T follicular helper cell (primary cell): ENCODE measurements at places on chromosomes 5 and 9.

DNA sequence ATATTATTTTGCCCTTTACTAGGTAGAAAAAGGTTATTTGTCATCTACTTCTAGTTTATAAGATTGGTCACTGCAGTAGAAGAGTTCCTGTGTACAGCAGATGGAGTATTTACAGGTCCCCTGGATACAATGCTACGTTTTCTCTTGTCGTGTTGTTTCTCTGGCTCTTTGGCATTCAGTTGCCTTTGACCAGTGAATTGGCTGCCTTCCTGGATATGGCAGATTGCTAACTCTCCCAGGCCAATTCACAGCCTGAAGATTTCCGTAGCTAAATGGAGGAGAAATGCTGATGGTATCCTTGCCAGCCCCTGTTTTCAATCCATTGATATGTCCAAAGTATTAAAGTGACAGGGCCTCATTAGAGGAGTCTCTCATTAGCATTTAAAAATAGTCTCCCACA lies 32.5 kb upstream of the GNAQ start:
- DNase-seq, result no peak

DNA sequence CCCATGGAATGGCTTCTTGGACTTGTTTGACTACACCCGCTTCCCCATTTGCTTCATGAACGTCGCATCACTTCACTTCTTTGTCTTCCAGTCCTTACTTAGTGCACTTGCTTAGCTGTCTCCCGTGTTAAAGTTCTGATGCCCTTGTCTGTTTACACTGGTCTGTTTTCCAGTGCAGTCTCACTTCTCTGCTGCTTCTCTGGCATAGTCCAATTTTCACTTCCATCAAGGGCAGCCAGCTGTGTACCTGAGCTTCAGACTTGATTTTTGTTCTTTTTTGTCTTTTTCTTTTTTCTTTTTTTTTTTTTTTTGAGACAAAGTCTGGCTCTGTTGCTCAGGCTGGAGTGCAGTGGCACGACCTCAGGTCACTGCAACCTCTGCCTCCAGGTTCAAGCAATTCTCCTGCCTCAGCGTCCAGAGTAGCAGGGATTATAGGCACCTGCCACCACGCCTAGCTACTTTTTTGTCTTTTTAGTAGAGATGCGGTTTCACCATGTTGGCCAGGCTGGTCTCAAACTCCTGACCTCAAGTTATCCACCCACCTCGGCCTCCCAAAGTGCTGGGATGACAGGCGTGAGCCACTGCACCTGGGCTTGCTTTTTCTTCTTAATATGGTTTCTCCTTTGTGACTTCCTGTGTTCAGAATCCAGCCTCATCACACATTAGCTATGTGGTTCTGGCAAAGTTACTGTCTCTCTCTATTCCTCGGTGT lies 75.4 kb downstream of the LRRC70 start:
- DNase-seq, result no peak

- no peak for DNase-seq
These were observed 34.2 kb upstream of the HSD17B4 start for GRCh38 chr5:119417891-119418605.

DNA sequence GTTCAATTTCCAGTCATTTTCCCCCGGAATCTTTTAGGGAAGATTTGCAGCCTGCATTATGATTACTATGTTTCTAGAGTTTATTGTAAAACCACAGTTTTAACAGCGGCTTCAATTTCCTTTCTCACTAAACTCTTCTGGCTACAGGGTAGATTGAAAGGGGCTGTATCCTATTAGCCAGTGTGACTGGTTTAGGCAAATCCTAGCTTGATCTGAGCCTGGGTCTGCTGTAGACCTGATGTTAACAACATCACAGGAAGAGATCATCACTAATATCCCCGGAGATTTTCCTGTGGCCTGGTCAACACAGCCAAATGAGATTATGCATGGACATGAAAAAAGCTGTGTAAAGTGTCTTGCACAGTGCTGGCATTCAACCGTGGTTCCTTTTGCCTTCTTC lies 33.4 kb downstream of the STOM start:
- no peak for DNase-seq

GRCh38 chr5:42995360-42995751 lies 44.8 kb downstream of the ANXA2R start:
- no peak for DNase-seq

DNA sequence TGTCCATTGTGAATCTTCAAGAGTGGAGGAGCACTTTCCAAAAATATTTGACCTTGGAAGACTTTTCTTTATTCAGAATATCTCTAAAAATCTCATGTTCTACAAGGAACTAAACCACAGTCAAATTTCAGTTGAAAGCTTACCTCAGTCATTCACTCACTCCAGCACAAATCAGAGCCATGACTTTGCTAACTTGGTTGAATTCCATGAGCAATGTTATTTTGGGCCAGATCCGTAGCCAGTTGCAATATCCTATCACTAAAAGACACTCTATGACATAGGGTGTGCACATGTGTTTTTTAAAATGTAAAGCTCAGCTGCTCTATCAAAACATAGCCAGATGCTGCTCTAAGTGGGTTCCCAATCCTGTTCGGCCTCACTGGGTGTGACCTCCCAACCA lies 156.1 kb upstream of the ANKRD55 start:
- DNase-seq, result no peak

DNA sequence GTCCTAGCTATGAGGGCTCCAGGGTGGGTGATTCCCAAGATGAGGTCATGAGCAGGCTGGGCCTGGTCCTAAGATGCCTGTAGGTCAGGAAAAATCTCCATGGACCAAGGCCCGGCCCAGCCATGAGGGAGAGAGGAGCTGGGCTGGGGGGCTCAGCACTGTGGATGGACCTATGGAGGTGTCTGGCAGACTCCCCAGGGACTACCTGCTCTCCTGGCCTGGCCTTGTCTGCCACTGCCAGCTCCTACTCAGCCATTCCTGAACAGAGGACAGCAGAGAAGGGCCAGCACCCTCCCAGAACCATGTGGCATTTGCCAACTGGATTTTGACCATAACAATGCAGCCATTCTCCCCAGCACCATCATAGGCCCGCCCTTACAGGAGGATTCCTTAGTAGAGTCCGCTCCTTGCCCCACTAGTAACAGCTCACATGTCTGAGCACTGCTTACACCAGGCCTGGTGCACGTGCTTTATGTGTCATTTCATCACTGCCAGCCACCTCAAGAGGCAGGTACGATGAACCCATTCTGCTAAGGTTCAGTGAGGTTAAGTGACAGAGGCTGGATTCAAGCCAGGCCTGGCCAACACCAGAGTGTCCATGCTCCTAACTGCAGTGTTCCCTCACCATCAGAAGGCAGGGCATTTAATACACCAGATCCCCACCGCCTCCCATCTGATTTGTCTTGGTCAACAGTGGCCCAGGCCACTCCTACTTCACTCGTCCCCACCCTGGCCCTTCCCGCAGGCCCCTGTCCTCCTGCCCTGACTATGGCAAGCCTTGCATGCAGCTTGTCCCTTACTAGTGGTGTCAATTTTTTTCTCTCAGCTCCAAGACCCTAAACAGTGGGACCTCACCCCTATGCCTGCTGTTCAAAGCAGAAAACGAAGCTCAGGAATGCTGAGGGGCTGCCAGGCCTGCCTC lies 669 bp downstream of the IL13 start:
- DNase-seq, result no peak

DNA sequence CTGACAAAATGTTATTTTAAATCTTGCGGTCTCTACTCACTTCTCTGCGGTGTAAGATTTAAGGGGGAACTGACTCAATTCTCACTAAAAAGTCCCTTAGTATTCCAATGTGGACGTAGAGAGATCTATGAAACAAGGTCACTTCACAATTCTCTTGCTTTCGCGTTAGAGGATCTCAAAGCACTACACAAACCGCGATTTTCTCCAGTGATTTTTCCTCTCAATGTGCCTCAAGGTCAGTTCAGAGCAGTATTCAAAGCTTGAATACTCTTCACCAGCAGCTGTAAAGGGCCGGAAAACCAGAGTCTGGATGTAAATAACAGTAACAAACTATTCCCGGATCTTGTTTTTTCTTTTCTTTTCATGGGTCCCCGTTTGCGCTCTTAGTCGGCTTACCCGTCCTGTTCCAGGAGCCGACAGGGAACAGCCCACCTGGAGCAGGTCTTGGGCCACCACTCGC lies 128.2 kb downstream of the TMEM161B start:
- no peak for DNase-seq

DNA sequence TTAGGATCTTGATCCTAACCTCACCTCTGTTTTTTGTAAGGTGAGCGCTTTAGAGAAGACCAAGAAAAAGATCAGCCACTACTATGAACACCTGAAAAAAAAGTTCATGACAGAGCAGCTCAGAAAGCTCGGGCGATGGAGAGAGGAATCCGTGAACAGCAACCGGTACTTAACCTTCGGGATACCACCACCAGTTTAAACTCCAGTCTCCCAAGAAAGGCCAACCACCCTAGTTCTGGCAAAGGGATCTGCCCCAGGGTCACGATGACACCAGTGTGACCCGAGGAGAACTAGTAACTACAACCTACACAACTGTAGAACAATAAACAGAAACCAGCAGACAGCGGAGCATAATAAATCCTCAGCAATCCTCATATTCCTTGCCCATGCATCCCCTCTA lies 8.5 kb downstream of the C5orf52 start:
- no peak for DNase-seq

GRCh38 chr5:44389823-44390143 lies 563 bp upstream of the FGF10 start:
- no peak for DNase-seq

DNA sequence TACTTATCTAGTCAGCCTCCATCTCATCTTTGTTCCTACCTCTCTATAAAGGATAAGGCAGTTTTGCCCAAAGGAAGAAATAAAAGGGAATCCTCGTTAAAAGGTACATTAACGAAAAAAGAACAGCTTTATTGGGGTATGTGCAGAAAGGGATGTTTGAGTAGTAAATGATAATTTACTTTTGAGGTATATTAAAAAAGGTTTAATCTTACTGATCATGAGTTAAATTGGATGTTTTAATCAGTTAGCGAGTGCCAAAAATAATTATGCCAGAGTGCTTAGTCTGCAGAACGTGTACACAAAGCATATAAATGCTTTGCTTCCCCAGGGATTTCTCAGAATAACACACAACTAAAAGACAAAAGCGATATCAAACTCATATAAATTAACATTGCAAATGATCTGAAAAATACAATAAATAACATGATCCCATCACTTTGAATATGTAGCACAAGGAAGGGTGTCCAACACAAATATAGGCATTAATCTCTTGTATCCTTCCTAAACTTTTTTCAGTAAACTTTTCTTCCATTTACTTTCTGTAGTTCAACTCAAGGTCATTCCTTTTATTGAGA lies 865.0 kb downstream of the NR2F1-AS1 start:
- DNase-seq, result no peak

DNA sequence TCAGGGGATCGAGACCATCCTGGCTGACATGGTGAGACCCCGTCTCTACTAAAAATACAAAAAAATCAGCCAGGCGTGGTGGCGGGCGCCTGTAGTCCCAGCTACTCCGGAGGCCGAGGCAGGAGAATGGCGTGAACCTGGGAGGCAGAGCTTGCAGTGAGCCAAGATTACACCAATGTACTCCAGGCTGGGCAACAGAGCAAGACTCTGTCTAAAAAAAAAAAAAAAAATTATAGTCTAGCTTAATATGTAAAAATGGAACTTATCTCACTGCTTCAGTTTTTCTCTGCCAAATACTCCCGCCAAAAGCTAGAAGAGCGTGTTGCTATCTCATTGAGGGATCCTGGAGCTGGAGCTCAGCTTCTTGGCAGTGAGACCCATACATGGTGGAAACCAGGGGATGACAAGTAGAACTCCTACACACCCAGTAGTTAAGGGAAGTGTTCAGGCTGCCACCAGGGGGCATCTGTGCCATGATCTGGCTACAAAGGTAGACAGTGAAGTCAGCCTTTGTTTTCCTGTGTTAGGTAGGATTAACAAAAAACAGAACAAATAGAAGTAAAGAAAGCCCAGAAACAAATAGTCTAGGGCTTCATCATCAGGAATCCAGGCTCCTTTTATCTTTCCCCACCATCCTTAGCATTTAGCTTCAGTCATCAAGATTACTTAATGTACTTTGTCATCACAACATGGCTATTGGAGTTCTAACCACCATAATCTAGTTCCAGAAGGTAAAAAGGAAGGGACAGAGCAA lies 33.6 kb upstream of the GLIPR2 start:
- peak; percentile 80 for DNase-seq

DNA sequence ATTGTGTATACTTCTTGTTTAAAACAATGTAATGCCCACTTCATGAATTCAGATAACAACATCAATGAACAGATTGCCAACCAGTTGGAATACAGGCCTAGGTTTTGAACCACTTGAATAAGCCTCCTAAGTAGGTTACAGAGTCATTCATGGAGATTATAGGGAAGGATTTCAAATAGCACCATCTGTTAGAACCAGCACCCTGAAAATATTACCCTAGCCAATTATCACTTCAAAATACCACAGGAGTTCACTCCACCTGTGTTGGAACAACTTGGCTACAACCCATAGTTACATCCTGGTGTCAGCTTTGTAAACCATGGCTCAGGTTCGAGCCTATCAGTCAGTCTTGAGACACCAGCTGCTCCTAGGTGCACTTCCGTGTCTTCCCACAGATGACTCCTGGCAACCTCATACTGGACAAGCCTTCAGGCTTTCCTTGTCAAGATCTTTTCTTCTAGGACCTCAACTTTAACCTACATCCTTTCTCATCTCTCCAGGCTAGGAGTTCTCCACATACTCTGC lies 350.0 kb downstream of the DEPDC1B start:
- no peak for DNase-seq

DNA sequence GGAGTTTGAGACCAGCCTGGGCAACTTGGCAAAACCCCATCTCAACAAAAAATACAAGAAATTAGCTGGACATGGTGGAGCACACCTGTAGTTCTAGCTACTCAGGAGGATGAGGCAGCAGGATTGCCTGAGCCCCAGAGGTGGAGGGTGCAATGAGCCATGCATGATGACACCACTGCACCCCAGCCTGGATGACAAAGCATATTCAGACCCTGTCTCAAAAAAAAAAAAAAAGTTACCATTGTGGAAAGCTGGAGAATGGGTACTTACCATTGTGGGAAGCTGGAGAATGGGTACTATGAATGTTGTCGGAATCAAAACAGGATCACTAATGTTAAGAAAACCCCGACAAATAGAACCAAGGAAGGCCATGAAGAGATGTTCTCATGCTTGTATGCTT lies 25.7 kb downstream of the HINT1 start:
- no peak for DNase-seq

- DNase-seq, result no peak
These were observed 44.1 kb upstream of the FOXE1 start for GRCh38 chr9:97808972-97809371.

DNA sequence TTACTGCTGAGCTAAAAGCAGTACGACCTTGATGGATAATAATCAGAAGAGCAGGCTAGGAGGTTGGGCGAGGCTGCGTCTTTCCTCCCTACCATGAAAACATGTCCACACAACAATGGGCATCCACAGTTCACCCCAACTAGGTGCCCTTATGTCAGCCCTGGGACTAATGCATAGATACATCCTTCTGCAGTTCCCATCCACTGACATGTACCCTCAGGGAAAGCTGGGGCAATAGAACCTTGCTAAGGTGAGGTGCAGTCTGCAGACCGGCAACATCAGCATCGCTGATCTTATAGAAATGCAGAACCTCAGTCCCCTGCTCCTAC lies 697 bp upstream of the PRUNE2 start:
- no peak for DNase-seq

GRCh38 chr9:27711241-27711640 lies 138.0 kb upstream of the C9orf72 start:
- no peak for DNase-seq
